DMS153 (cell line): ENCODE measurements at places on chromosomes 6 and 20.

GRCh38 chr6:35411066-35411465 is 41.1 kb upstream of the FANCE start:
- DNase-seq = no peak

DNA sequence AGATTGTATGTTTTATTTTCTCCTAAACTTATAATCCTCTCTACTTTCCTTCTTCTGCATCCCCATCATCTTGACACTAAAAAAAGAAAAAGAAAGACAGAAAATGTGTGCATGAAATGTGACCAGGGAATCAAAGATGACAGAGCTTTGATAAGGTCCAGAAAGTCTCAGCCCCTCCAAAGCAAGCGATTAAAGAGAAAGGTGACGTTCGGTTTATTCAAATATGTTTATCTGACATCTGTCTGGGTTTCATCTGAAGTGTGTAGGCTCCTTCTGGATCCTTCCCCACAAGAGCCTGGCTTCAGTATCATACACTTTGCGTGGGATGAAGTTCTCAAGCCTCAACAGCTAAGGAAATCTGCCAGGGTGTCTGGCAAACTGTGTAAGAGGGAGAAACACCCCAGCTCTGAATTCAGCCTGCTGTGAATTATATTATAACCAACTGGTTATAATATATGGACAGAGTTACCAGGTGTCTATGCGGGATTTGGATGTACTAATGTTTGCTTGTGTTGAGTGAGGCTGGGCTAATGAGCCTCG is 263.0 kb downstream of the ZNF217 start:
- no peak for DNase-seq

GRCh38 chr6:157080986-157081391 is 242.3 kb downstream of the TMEM242 start:
- no peak for DNase-seq

- DNase-seq = no peak
Measured at GRCh38 chr6:90463359-90463758, 123.5 kb downstream of the MAP3K7 start.

GRCh38 chr6:43143235-43144128 is 27.6 kb upstream of the SRF start:
- DNase-seq = peak; percentile 60

- no peak for DNase-seq
Measured at GRCh38 chr6:149317644-149318571, at the start of gene TAB2. Gene TAB2 (plus strand): TSS chr6:149317712. CDS start chr6:149369998, 52,286 bp downstream.

DNA sequence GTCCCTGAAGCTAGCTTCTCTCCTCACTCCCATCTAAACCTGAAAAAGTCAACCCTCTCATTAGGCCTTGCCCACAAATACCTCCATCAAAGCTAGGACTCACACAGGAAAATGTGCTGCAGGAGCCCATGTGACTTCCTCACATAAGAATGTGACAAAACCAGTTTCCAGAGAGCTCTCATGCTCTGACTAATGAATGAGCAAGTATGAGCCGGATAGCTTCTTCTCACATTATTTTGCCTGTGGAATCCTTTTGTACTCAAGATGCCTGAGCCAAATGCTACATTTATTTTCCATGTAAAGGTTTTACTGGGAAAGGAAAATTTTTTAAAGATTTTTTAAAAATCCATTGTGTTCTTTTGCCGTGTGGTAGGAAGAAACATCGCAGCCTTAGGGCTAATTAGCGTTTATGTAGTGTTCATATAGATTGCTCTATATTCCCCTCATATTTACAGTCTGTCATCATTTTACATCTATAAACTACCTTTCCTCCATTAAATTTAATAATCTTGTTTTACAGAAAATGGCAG is 68.6 kb upstream of the CCN6 start:
- peak; percentile 94 for DNase-seq

DNA sequence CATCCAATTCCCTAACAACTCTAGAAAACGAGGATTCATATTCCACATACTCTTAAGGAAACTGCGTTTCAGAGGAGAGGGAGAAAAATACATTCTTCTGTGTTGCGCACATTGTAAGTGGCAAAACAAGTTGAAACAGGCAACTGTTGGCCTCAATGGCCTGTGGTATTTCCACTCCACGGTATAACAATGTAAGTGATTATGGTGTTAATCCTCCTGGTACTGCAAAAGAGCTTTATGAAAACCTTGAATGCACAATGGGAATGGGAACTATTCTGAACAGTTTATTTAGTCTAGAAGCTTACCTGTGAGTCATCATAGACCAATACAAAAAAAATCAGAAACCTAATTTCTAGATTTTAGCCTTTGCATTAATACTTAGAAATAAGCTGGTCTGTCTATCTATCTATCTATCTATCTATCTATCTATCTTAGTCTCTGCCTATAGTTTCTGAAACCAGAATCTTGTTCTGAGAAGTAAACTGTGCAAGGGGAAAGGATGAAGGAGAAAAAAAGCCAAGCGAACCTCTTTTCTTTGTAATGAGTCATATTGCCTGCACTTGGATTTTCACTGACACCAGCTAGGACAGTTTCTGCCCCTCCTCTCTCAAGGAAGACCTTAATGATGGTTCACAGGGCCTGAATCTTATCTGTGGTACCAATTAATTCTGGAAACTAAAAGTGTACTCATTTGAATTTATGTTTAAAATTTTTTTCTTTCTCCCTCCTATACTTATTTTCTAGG is 101.5 kb downstream of the RNF144B start:
- peak; percentile 7 for DNase-seq

DNA sequence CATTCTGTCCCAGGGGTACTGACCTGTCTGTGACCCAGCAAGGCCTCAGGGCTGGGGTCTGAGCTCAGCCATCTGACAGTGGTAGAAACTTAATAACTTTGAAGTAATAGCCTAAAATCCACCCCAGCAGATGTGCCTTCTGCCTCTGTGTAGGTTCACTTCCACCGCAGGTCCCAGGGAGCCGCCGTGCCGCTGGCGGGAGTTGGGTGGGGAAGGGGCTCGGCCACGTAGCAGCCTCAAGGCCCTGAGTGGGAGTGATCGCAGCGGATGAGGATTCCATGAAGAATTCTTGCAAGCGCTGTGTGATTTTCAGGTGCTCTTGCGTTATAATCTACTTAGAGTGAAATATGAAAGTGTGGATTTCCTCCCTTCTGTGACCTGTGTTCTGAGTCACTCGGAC is 163.7 kb downstream of the DTNBP1 start:
- DNase-seq = no peak

DNA sequence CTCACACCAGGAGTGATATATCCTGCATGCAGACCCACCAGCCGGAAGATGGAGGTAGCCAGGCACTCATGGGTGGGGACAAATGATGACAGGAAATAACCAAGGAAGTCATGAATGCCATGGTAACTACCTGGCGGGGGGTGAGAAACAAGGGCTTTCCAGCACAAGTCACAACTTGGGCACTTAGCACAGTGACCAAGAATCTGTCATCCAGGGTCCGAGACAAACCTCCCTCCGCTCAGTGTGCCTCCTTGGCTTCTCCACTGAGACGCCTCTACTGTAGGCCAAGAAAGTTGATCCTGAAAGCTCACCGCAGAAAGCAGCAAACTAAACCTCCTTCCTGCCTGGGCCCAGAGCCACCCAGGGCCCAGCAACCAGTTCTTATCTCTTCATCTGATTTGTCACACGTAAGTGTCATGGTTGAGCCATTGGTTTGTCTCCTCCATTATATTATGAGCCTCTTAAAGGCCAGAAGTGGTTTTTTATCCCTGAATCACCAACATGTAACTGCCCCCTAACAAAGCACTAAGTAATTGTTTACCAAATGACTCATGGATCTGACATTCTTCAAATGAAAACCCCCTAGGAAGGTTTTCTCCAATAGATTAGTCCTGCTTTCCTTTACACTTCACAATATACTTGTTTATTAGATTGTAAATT is 84.3 kb upstream of the TAB2 start:
- peak; percentile 92 for DNase-seq

- DNase-seq = no peak
Measured at GRCh38 chr6:13355043-13355945, 27.0 kb upstream of the TBC1D7 start.

- DNase-seq = no peak
Measured at GRCh38 chr6:42769051-42769450, 12.8 kb upstream of the BICRAL start.

GRCh38 chr6:153065222-153065621 is 62.7 kb upstream of the MTRF1L start:
- DNase-seq = no peak

GRCh38 chr6:32882879-32883250 is 28.9 kb downstream of the PSMB9 start:
- no peak for DNase-seq

DNA sequence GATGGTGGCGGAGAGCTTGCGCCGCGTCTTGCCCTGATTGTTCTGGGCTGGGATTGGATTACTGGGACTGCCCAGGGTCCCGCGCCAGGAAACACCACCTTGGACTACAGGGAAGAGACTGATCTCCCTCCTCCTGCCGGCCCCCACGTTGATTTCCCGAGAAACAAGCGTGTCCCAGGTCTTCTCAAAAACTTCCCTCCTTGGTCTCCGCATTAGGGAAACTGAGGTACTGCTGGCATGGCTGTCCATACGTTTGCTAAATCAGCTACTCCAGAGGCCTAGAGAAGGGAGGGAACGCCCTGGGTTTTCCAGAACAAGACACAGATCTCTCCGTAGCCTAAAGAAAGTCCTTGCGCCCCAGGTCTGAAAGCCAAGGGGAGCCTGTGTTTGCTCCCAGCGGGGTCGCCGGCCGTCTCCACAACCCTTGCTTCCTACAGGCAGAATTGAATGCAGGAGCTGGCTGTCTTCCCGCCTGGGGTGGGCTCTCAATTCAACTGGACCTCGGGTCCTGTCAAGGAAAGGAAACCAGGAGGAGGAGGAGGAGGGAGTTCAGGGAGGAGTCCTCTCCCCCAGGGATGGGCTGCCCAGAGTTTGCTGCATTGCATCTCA is 29.2 kb downstream of the TFAP2A start:
- no peak for DNase-seq

DNA sequence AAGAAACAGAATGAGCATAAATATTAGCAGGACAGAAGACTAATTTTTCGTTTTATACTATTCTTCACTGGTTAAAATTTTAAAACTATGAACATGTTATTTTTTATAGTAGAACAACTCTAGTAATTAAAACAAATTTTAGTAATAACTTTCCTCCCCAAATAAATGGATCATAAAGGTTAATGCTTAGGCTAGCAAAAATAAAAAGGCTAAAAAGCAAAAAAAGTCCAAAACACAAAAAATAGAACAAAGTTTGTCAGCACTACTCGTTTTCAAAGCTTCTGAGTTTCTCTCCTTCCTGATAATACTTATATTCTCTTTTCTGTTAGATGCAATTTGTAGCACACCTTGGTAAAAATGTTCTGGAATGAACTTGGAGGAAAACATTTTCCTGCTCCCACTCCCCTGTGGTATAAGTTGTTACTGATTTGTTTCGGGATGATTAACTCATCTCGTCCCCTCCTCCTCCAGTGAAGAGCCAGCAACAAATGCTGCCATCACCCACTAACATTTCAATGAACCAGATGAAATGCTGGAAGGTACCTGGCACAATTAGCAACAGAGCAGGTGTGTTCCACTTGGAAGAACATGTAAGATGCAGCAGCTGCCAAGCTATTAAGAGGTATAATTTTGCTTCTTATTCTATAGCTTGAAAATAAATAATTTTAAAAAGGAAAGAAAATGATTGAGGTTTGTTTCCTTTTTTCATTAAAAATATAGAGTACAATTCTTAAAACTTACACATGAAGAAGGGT is 130.5 kb downstream of the MYB start:
- DNase-seq = no peak
